GM13976 (cell line): ENCODE measurements at places on chromosomes 1 and 21.

GRCh38 chr1:60129911-60130310 is 56.3 kb upstream of the C1orf87 start:
- DNase-seq: no peak

DNA sequence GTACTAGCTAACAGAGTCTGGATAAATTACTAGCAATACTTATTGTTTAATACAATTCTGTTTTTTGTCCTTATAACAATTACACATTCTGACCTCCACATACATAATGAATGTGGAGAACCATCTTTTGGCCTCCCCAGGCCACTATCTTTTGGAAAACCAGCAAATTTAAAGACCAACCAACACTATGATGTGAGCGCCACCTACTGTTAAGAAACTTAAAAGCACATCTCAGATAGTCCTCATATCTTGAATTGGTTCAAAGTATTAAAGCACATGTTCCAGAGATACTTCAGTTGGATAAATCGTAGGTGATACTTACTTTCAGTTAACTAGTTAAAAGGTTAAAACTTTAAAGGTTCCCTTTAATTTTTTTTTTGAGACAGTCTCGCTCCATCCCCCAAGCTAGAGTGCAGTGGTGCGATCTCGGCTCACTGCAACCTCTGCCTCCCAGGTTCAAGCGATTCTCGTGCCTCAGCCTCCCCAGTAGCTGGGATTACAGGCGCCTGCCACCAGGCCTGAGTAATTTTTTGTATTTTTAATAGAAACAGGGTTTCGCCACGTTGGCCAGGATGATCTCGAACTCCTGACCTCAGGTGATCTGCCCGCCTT is 29.3 kb upstream of the USP1 start:
- peak; percentile 59 for DNase-seq

GRCh38 chr1:27719286-27720251 is 6.2 kb upstream of the FAM76A start:
- no peak for DNase-seq

- no peak for DNase-seq
Observed at GRCh38 chr1:25253911-25254310, 6.7 kb upstream of the RSRP1 start.

- no peak for DNase-seq
Observed at GRCh38 chr1:81525085-81525484, 275.6 kb upstream of the ADGRL2 start.

DNA sequence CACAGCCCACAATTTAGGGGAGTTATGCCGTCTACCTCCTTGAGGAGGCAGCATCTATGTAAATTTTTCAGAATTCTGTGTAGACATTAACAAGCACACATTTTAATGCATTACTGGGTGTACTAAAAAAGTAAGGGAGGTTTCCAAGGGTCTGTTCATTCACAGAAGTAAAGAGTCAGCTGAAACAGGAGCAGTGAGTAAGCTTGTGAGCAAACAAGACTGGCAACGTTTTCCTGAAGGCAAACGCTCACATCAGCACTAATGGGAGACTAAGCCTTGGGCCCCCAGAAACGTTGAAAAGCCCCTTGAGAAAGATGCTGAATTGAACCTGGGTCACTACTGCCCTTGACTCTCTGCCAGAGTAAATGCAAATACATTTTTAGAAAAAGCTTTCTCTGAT is 25.7 kb downstream of the RPRD2 start:
- DNase-seq: no peak

- peak; percentile 25 for DNase-seq
Observed at GRCh38 chr1:90835661-90836344, 118.7 kb upstream of the BARHL2 start.

DNA sequence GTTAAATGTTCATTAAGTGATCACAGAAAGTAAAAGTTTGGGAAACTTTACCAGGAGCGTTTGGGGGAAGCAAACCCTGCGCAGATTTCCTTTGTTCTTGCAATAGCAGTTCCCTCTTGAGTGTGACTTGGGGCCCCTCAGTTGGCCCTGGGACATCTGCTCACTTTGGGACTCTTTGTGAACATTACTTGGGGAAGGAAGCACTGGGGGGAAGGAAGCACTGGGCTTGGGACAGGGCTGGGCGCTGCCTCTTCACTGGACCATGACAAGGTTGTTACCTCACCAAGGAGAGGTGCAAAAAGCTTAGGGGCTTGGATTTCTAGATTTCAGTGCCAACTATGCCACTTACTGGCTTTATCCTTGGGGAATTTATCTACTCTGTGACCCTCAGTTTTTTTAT is 63.5 kb downstream of the ETS2 start:
- no peak for DNase-seq

DNA sequence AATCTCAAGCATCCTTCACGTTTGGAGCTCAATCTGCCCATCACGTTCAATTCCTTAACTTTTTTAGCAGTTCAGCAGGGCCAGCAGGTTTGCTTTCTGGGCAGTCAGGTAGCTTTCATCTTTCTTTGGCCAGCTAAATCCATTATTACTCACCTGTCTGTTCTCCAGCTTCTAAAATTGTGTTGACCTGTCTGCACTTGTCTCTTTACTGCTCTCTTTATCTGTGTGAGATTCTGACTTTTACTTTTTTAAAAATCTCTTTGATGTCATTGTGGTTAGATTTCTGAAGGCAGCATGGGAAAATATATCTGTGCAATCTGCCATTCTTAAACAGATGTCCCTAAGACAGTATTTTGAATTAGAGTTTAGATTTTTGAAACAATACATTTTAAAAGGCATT is 24.9 kb upstream of the CYYR1 start:
- DNase-seq: no peak

DNA sequence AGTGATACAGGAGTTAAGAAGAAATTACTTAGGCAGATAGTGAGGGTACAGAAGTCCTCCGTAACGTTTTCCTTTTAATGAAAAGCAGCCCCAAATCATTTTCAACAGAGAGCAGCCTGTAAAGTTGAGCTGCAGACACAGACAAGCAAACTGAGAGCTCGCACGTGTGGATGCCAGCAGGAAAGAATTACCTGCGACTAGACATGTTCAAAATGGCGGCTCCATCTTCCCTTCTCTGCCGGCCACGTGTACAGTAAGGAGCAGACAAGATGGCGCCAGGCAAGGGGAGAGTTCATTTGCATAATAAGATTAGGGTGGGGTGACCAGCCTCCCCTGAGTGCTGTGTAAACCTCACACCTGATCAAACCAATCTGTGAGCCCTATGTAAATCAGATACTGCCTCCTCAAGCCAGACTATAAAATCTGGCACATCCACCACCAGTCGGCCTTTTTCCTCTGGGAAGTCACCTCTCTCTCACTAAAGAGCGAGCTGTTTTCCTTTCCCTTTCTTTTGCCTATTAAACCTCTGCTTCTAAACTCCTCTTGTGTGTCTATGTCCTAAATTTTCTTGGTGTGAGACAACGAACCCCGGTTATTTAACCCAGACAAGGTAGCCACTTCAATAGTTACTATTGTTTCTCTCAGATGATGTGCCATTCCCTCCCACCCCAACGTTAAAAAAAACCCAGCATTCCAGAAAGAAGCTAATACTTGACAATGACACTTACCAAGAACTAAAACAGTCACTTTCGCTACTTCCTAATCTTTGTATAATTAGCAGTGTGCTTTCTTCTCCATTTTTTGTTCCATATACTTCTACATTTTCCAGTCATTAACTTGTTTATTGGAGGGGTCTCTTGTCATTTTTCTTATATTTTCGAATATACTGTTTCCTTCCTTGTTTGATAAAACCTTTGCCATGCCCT is 27.4 kb downstream of the DUSP10 start:
- DNase-seq: no peak

DNA sequence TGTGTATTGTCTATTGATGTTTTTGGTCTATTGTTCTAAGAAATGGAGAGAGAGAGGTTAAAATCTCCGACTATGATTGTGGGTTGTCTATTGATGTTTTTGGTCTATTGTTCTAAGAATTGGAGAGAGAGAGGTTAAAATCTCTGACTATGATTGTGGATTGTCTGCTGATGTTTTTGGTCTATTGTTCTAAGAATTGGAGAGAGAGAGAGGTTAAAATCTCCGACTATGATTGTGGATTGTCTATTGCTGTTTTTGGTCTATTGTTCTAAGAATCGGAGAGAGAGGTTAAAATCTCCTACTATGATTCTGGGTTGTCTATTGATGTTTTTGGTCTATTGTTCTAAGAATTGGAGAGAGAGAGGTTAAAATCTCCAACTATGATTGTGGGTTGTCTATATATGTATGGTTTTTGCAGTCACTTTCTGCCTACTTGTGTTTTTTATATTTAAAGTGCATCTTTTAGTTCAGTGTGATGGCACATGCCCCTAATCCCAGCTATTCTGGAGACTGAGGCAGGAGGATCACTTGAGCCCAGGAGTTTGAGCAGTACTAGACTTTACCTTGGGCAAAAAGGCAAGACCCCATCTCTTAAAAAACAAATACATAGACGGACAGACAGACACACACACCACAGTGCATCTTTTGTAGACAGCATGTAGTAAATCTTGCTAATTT is 16.2 kb downstream of the C1orf159 start:
- no peak for DNase-seq

DNA sequence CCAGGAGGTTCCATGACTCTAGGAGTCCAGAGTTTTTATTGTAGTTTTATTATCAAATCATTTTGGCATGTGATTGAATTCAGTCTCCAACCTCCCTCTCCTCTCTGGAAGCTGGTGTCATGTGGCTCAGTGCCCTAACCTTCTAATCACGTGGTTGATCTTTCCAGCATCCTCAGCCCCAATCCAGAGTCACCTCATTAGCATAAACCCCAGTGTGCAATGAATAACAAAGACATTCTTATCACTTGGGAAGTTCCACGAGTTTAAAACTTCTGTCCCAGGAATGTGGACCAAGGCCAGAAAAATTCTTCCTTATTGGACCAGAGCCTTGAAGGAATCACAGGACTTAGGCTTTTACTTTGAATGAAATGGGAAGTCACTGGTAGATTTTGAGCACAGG is 52.2 kb downstream of the KIRREL1 start:
- no peak for DNase-seq

DNA sequence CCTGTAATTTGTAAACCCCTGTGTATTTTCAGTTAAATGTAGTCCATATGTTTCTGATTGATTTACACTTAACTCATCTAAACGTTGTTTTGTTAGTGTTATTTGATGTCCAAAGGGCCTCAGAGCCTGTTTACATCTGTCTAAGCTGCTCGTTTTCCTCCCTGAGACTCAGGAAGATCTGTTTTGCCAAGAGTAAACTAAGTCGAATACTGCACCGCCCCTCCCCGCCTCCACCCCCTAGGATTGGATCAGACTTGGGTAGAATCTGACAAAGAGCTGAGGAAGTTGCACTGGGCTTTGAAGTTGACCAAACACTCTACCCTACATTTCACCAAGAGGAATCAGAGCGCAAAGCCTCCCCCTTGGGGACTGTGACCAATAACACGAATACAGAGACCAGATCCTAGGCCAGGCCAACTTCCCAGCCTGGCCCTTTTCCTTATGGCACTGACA is 206.9 kb upstream of the LMO4 start:
- DNase-seq: no peak

GRCh38 chr1:145771056-145771455 is 51.8 kb downstream of the CD160 start:
- DNase-seq: no peak

GRCh38 chr1:115166531-115167091 is 77.3 kb upstream of the TSPAN2 start:
- no peak for DNase-seq

- no peak for DNase-seq
Observed at GRCh38 chr1:205172729-205173366, 38.7 kb downstream of the DSTYK start.

GRCh38 chr1:208486677-208487076 is 242.5 kb upstream of the PLXNA2 start:
- no peak for DNase-seq

DNA sequence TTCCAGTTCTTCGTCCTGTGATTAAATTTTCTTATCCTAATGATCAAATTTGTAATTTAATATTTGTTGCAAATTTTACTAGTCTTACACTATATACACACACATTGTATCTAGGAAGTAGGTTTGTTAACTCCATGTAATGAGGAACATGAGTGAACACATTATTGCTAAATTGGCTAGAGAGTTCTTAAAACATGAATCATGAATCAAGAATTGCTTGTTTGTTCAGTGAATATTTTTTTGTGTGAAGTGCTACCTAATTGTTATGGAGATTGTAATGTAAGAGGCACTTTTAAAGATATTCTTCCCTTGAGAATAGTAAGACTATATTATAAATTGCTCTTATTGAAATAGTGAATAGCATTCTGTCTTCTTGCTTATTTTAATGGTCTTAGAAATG is 4.6 kb downstream of the GPSM2 start:
- DNase-seq: no peak

- DNase-seq: peak; percentile 69
Observed at GRCh38 chr1:211939876-211940468, 95.4 kb downstream of the INTS7 start.

DNA sequence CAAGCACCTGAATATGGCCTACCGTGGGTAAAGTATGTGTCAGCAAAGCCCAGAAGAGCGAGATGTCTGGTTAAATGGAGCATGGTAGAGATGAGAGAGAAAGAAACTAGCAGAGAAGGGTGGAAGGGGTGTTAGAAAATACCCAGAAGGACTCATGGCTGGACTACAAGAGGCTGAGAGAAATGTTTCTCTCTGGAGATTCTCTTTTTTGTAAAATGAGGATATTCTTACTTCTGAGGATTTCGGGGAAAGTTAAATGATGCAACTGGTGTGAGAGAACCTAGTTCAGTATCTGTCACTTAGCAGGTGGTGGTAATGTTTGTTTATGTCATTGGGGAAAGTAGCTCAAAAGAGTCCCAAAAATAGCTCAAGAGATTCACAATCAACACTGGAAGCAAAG is 7.2 kb upstream of the EPS15 start:
- DNase-seq: no peak

DNA sequence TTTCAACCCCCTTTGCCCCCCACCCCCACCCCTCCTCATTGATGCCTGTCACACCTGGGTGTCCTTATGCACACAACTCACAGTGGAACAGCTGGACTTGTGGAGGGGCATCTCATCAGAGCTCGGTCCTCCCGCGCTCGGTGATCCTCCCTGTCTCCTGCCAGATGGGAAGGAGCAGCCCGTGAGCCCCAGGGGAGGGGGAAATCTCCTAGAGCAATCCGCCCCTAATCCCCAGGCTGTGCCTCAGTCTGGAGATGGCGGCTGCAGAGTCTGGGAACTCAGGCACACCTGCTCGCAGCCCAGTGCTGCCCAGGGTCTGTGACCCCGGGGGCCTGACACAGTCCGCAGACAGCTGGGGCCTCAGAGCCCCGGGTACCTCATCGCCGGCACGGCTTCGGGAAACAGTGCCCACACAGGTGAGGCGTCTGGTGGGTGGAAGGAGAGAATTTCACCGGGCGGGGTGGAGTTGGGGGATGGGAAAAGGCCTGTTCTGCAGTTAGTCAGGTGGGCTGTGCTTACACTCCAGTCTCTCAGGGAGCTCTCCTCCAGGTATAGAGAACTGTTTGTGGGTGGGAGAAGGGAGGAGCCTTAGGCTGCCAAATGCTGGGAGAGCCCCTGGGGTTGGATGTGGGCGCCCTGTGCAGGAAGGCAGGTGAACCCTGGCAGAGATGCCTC is 29.3 kb downstream of the TMCC2 start:
- no peak for DNase-seq

DNA sequence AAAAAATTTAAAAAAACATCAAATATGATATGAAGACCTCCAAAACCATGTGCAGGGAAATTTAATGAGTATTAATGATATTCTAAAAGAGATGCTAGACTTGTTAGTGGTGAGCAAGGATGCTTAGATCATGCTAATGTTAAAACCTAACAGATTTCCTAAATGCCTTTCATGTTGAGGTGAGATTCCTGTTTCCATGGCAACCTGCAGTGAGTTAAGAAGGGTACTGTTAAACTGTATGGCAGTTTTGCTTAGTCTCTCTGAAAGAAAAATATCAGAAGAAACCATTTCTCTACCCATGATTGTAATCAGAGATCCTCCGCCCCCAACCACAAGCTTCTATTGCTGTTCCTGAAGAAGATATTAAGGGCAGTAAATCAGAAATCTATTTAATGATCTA is 321.6 kb upstream of the LRRC7 start:
- no peak for DNase-seq
